ENCODE measurements at places on chromosomes 5 and 9. TPM values are rescaled to one million over a fixed set of nuclear protein-coding genes. Genes with fewer than 3 reads are reported as not detected.

The LCN15 gene
- total RNA-seq: 1.9 TPM

DNA sequence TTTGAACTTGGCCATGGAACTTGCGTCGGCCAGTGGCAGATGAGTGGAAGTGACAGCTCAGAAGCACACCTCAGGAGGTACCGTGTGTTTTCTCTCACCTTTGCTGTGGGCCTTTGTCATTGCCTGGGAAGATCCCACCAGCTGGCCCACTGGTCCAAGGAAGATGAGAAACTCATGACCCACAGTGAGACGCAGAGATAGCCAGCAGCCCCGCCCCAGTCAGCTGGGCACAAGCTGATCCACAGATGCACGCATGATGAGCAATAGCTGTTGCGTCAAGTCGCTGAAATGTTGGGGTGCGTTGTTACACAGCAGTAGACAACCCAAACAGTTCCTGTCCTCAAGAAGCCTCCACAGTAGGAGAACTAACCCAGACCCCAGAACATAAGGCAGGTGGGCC, 30.8 kb upstream of the UNC5A start:
- H3K27ac ChIP-seq: no peak overlapping the region
- no peaks in the 10 kb centered on the region for H3K4me1 ChIP-seq
- DNase-seq: peak; percentile 24
- no peak overlapping the region for H3K4me3 ChIP-seq

The SLC9A3 gene
- 2.4 TPM for total RNA-seq

GRCh38 chr5:89303033-89303480, 420.1 kb upstream of the MEF2C start:
- DNase-seq: no peak
- H3K36me3 ChIP-seq: no peaks in the 10 kb centered on the region
- H3K27ac ChIP-seq: no peak overlapping the region
- H3K4me3 ChIP-seq: no peak overlapping the region
- H3K4me1 ChIP-seq: no peaks in the 10 kb centered on the region

DNA sequence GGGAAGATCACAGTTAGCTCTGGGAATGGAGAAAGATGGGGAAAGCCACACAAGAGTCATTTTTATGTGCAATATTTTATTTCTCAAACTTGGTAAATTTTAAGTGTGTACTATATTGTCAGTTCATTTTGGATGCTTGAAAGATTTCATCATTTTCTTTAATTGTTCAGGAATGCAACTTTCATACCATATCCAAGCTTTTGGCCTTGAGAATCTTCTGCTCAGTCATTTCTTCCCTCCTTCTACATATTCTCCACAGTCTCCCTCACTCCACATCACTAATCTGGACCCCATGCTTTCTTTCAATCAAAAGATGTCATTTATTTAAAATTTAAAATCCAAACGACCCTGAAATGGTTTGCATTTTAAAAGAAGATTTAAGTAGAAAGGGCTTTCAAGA, 135.4 kb downstream of the FAM114A2 start:
- peaks cover 1% of the 10 kb centered on the region for H3K27me3 ChIP-seq
- H3K4me3 ChIP-seq: no peak overlapping the region
- H3K27ac ChIP-seq: no peak overlapping the region
- H3K36me3 ChIP-seq: no peaks in the 10 kb centered on the region
- H3K4me1 ChIP-seq: peaks cover 5% of the 10 kb centered on the region

The ZNF300 gene
- total RNA-seq: 15.6 TPM

The PTGES gene
- 29.6 TPM for total RNA-seq

DNA sequence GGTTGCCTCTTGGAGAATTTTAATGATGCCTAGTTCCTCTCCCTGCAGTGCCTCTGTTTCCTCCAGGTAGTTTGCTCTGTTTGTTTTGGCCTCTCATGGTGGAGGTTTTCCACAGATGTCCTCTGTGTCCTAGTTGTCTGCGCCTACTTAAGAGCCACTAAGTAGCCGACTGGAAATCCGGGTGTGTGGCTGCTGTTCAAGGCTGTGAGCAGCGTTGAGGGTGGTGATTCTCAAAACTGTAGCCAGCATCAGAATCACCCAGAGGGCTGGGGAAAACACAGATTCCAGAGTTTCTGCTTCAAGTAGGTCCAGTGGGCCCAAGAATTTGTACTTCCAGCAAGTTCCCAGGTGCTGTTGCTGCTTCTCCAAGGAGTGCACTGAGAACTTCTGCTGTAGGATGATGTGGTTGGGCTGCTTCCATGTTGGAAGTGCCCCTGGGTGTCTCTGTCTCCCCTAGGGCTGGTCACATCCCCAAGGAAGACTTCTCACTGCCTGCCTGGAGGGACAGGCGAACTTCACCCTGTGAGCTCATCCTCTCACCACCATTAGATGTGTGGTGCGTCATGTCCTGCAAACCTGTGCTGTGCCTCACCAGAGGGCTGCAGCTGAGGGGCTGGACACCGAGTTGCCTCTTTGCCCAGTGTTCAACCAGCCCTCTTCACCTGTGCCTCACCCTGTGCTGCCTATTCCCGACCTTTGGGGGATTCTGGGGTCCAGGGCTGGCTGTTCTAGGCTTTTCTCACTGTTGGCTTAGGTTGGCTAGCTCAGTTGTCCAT, 34.8 kb downstream of the SECISBP2 start:
- H3K4me1 ChIP-seq: no peaks in the 10 kb centered on the region
- H3K36me3 ChIP-seq: peaks cover 72% of the 10 kb centered on the region
- no peak overlapping the region for H3K27ac ChIP-seq
- no peak for DNase-seq
- no peak overlapping the region for H3K4me3 ChIP-seq
- H3K27me3 ChIP-seq: no peaks in the 10 kb centered on the region

- H3K4me3 ChIP-seq: no peak overlapping the region
- no peaks in the 10 kb centered on the region for H3K4me1 ChIP-seq
- H3K27ac ChIP-seq: no peak overlapping the region
- no peaks in the 10 kb centered on the region for H3K36me3 ChIP-seq
Observed at GRCh38 chr9:124218987-124219461, 38.7 kb upstream of the NEK6 start.

The ADAMTS16 gene
- total RNA-seq: 27.6 TPM

DNA sequence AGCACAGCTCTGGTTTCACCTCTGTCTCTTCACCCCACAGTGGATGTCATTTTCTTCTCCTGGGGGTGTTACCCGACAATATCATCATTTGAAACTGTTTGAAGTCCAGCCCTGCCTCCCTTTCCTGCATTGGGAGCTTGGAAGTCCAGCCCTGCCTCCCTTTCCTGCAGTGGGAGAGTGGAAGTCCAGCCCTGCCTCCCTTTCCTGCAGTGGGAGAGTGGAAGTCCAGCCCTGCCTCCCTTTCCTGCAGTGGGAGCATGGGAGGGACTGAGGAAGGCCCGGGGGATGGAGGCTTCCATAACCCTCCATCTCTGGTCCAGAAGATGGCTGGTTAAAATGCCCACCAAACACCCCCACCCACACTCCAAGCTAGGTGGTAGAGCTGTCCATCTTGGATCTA, 59.8 kb downstream of the SYK start:
- H3K4me3 ChIP-seq: no peak overlapping the region
- no peaks in the 10 kb centered on the region for H3K27me3 ChIP-seq
- H3K27ac ChIP-seq: no peak overlapping the region
- H3K36me3 ChIP-seq: no peaks in the 10 kb centered on the region

DNA sequence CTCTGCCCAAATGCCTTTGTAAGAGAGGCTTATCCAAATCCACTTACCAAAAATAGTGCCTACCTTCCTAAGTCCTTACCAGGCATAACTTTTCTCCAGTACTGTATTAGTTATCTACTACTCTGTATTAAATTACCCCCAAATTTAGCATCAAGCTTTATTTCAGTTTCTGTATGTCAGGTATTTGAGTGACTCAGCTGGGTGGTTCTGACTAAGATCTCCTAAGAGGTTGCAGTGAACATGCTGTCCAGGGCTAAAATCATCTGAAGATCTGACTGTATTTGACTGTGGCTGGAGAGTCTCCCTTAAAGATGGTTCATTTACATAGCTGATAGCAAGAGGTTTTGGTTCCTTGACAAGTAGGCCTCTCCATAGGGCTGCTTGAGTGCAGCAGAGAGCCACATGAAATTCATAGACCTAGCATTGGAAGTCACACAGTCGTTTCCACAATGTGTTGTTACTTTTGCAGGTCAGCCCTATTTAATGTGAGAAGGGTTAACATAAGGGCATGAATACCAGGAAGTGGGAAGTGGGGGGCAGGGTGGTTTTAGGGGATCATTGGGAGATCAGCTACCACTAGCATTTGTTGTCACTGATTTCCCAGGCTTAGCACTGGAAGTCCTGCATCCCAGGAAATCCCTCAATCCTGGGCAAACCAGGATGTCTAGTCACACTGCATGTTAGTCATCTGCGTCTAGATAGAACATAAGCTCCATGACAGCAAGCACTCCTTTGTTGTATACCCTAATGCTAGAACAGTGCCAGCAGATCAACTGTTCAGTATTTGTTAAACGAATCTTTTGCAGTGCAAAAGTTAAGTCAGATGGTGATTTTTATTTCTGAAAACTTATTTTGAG, 2.0 kb upstream of the ZNF622 start:
- no peaks in the 10 kb centered on the region for H3K27me3 ChIP-seq
- peak overlapping the region; percentile 93 for H3K4me3 ChIP-seq
- H3K4me1 ChIP-seq: peaks cover 42% of the 10 kb centered on the region
- peak overlapping the region; percentile 54 for H3K27ac ChIP-seq

The LRRC70 gene
- total RNA-seq: 1.7 TPM

DNA sequence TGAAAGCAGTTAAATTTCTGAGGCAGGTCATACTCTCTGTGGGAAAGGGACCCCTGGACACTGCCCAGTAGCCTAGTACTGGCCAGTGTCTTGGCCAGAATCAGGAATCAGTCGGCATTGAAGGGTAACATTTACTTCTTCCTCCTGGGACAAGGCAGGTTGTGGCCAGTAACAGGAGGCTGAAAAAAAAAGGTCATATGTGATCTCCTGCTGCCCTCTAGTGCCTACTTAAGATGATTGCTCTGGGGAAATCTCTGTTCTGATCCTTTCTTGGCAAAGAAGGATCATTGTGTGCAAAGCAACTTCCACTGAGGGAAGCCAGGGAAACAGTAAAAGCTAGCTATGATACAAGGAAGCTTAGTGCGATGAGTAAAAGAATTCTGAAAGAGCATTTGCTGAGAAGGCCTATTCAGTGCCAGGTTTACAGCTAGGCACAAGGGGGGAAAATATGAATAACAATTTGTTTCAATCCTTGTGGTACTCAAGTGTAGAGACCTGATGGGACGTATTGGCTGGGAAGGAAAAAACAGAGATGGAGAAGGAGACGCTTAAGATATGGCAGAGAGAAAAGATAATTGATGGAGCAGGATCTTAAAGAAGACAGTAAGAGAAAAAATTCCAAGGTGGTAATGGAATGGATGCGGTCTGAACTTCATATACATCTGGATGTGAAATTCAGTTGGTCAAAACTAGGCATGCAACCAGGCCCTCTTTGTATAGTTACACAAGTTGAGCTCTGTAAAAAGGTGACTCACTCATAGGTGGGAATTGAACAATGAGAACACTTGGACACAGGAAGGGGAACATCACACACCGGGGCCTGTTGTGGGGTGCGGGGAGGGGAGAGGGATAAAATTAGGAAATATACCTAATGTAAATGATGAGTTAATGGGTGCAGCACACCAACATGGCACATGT, 25.8 kb upstream of the TRIM32 start:
- no peak overlapping the region for H3K4me3 ChIP-seq
- peaks cover 5% of the 10 kb centered on the region for H3K4me1 ChIP-seq
- no peak overlapping the region for H3K27ac ChIP-seq
- H3K27me3 ChIP-seq: no peaks in the 10 kb centered on the region
- no peak for DNase-seq
- no peaks in the 10 kb centered on the region for H3K36me3 ChIP-seq

- H3K36me3 ChIP-seq: no peaks in the 10 kb centered on the region
- peaks cover 14% of the 10 kb centered on the region for H3K4me1 ChIP-seq
- H3K27ac ChIP-seq: no peak overlapping the region
- peak overlapping the region; percentile 33 for H3K4me3 ChIP-seq
Observed at GRCh38 chr9:129258124-129258822, 80.2 kb upstream of the IER5L start.

The GNA14 gene
- 0.22 TPM for total RNA-seq

The PLCXD3 gene
- total RNA-seq: not detected

GRCh38 chr5:39202597-39203274, 16.6 kb downstream of the FYB1 start:
- peak overlapping the region; percentile 57 for H3K27ac ChIP-seq
- no peaks in the 10 kb centered on the region for H3K27me3 ChIP-seq
- H3K36me3 ChIP-seq: no peaks in the 10 kb centered on the region
- peaks cover 40% of the 10 kb centered on the region for H3K4me1 ChIP-seq
- no peak overlapping the region for H3K4me3 ChIP-seq
- DNase-seq: no peak

DNA sequence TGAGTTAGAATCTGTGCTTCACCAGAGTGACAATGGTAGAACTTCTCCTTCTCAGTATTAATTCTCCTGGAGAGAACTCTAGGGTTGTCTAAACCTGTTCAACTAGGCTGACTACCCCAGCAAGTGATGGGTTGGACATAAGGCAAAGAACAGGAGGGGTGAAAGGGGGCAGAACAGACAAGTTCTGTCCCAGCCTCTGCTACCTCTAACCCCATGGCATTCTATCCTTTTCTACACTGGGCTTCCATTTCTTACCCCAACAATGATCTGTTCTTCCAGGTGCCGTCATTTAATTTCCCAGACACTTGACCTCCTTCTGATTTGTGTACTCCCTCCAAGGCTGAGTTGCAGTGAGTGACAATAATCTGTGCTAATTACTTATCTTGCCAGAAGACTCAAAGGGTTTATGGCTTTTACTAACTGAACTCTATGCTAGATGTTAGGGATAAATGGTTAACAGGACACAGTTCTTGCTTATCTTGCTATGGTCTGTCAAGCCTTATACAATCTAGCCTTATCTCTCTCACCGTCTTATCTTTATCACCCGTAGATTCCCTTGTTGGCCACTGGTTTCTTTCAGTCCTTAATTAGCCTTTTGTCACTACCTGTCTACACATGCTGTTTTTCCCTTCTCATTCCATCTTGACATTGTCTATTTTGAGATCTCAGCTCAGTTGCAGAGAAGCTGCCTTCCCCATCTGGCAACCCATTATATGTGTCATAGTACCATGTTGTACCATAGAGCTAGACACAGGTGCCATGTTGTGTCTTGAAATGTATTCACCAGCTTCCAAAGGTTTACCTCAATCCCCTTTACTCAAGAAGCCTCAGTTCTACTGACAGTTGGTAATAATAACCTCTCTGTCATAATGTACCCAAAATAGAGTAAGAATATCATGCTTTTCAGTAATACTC, 10.0 kb upstream of the MATR3 start:
- no peak for DNase-seq
- H3K27me3 ChIP-seq: no peaks in the 10 kb centered on the region
- peaks cover 24% of the 10 kb centered on the region for H3K36me3 ChIP-seq
- H3K4me1 ChIP-seq: no peaks in the 10 kb centered on the region

- H3K36me3 ChIP-seq: peaks cover 10% of the 10 kb centered on the region
- no peaks in the 10 kb centered on the region for H3K27me3 ChIP-seq
Observed at GRCh38 chr9:110153431-110153830, 54.5 kb downstream of the C9orf152 start.

The NUTM2F gene
- 0.31 TPM for total RNA-seq

- peaks cover 2% of the 10 kb centered on the region for H3K4me1 ChIP-seq
- H3K27ac ChIP-seq: no peak overlapping the region
Observed at GRCh38 chr5:144162686-144163085, 7.8 kb downstream of the YIPF5 start.
